ENCODE measurements at places on chromosomes 6 and 20. TPM values are rescaled to one million over a fixed set of nuclear protein-coding genes. Genes with fewer than 3 reads are reported as not detected.

Gene AARS2
- 21.8 TPM for polyA plus RNA-seq

Gene RSPO3
- 31.1 TPM for polyA plus RNA-seq

Gene JPH2
- 0.98 TPM for polyA plus RNA-seq

Gene FRS3
- 6.1 TPM for polyA plus RNA-seq

Gene DDO
- 0.60 TPM for polyA plus RNA-seq

Gene FOXQ1
- polyA plus RNA-seq: 13.0 TPM

Gene NFATC2
- polyA plus RNA-seq: 3.4 TPM

DNA sequence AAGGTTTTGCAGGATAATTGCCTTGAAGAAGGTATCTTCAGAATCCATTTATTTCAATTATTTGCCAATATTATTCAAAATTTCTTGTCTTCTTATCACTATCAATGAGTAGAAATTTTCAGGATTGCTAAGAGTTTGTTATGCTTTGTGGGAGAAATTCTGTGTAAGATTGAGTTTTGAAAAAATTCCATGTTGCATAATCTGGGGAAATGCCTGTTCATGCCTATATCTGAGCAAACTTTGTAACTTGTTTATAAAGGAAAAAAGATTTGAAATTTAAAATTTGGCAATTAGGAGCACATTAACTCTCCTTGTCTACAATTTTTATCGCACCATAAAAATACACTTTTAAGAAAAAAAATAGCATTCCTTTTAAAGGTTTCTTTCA, 39.8 kb upstream of the EDN1 start:
- DNase-seq: no peak

DNA sequence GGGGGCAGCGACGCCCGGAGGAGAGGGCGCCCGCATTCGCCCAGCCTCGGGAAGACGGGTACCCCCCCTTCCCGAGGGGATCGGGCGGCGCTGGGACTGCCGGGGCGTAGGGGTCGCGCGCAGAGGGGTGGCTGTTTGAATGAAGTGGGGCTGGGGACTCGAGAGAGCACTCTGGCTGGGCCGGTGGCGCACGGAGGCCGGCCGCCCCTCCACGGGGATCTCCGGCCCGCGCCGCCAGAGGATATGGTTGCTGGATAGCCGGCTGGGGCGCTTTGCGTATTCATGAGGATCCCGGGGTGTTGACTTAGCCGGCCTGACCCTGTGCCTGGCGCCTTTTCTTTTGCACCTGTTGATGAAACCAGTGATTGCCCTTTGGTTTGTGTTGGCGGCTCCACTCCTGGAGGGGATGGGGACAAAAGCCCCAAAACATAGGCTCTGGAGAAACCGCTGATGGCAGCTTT, 469 bp downstream of the SYNJ2 start:
- DNase-seq: no peak

DNA sequence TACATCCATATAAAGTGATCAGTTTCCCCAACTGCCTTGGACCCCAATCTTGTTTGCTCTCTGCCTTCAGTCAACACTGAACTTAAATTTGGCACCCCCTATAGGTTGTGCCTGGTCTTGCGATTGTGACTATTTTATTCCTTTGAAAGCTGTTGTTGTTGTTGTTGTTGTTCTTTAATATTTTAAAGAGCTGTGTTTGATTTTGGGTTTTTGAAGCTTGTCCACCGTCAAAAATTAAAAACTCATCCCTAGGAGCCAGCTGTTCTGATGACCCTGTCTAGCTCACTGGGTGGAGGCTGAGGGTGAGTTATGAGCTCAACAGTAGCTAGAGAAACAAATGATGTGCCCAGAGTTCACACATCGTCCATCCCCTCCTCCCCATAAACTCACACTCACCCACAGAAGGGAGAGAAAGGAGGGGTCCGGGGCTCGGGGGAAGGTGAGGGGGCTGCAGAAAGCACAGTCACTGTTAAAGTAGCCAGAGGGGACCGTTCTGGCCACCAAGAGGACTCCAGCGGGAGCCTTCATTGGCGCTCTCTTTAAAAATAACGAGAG, 4.0 kb downstream of the SIM1 start:
- no peak for DNase-seq

DNA sequence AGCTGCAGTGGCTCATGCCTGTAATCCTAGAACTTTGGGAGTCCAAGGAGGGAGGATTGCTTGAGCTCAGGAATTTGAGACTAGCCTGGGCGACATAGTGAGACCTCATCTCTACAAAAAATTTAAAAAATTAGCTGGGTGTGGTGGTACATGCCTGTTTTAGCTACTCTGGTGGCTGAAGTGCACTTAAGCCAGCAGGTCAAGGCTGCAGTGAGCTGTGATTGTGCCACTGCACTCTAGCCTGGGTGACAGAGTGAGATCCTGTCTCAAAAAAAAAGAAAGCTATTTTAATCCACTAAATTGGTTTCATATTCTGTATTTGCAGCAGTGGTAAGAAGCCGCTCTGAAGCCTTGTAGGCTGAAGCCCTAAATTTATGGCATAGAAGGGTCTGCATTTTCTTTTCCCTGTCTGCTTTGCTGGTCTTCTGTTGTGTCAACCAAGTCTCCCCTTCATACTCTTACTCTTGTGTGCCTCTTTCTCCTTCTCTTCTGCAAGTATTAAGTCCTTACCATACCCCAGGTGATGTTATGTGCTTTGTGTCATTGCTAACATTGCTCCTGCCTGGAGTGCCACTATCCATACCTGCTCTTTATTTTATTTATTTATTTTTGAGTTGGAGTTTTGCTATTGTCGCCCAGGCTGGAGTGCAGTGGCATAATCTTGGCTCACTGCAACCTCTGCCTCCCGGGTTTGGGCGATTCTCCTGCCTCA, 70.9 kb downstream of the MYO6 start:
- DNase-seq: no peak

DNA sequence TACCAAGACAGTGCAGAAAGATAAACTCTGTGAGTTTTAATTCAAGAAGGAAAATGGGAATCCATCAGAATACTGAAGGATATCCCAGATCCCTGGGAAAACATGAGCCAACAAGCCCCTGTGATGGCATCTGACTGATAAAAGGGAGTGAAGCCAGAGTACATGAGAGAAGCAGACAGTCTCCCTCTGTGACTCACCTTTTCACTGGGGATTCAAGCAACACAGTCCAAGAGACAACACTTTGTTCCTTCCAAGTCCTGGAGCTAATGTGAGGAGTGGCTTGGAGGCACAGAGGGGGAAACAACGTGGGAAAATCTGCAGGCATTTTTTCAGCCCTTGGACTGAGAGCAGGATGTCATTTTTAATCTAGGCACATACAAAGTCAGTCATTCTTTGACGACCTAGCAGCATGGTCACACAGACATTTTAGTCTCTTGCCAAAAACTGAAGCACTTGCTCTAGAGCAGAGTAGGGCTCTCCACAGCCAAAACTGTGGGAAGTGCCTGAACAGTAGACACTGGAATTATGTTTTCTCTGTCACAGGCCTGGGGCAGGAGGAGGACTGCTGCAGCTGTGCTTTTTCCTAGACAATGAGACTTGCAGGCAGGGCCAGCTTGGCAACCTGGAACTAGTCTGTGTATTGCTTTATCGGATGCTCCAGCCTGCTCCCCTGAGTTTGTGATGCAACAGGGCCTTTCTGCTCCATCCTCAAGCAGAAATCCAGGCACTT, 465.0 kb upstream of the GJE1 start:
- DNase-seq: no peak

GRCh38 chr20:63534831-63535651, 2.1 kb downstream of the PTK6 start:
- no peak for DNase-seq

DNA sequence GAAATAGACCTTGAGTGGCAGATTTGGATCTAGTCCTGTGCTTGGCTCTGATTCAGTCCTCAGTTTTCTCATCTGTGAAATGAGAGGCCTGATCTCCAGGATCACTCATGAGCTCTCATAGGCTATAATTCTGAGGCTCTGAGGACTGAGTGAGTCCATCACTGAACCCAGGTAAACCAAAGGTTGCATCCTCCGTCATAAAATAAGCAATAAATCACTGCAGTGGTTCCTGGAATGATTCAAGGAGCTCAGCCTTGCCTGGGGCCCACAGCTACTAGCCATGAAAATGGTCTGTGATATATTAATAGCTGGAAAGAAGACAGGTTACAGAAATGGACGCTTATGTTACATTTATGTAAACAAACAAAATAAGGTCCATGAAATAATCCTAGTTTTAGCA, 124.8 kb downstream of the MAP3K7 start:
- no peak for DNase-seq

DNA sequence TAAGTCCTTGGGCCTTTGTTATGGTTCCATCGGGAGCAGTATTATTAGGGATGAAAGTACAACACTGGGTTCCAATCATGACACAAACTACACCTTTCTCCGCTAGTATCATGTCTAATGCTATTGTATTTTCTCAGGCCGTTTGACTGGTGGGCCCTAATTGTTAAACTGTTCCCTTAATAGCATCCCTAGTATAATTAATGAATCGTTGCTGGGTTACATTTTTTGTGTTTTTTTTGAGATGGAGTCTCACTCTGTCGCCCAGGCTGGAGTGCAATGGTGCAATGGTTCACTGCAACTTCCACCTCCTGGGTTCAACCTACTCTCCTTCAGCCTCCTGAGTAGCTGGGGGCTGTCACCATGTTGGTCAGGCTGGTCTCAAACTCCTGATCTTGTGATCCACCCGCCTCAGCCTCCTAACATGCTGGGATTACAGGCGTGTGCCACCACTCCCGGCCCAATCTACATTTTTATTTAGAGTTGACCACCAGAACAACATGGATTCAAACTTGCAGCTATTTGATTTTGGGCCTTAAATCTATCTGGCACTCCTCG, 4.1 kb upstream of the ZNFX1 start:
- no peak for DNase-seq

- DNase-seq: no peak
Measured at GRCh38 chr20:30937790-30938189, 319.7 kb upstream of the DEFB115 start.

- DNase-seq: no peak
Measured at GRCh38 chr6:154996841-154997311, 1.8 kb downstream of the TIAM2 start.

- no peak for DNase-seq
Measured at GRCh38 chr6:17858584-17858983, 128.9 kb downstream of the KIF13A start.

GRCh38 chr6:108211671-108212070, 45.8 kb downstream of the NR2E1 start:
- no peak for DNase-seq

- DNase-seq: no peak
Measured at GRCh38 chr20:35917077-35917476, 37.2 kb downstream of the SCAND1 start.

- DNase-seq: no peak
Measured at GRCh38 chr6:5776706-5777390, 229.9 kb downstream of the NRN1 start.

GRCh38 chr20:58638467-58639181, 12.5 kb upstream of the STX16 start:
- no peak for DNase-seq

- DNase-seq: no peak
Measured at GRCh38 chr6:42960243-42961019, at the start of gene GNMT. Gene GNMT (plus strand): TSS chr6:42960754. CDS start chr6:42960768, 14 bp downstream.

DNA sequence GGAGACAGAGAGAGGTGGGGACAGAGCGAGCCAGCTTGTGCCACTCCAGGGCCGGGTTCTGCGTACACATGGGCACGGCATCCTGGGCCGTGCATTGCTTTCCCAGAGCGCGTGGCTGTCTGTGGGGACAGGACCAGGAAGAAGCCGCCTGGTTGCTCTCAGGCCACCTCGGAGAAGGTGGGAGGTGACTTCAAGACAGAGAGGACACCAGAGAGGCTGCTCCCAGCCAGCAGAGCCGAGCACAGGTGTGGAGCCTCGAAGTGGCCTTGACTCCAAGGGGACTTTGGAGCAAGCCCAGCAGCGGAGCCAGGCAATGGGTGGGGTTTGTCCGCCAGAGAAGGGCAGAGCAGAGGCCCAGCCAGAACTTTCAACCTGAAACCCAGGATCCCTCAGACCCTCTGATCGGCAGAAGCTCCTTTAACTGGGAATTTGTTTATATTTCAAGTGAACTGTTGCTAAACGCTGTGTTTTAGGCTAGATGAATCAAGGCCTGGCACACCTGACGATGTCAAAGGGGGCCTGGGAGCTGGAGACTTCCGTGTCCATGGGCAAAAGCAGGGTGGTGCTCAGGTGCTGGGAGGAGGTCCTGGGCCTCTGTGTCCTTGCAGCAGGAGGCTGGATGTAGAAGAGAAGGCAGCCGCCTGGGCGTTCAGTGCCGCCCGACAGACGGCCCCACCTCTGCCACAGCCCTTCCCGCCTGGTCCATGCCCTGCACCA, 262.1 kb downstream of the DLL1 start:
- no peak for DNase-seq

DNA sequence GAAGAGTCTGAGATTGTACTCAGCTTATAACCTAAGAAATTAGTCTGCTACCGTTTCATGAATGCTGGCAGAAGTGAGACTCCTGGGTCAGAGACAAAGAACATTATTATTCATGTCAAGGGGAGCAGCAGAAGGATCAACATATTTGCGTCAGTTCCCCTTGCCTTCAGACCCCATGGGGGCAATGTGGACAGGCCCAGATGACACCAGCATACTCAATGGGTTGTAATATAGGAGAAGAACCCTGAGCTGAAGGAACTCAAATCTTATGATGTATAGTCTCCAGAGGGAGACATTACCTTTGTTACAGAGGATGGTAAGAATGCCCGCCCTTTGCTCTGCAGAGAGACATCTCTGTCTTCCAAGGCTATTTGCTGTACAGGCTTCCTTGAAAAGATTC, 384.4 kb downstream of the EPM2A start:
- DNase-seq: no peak

GRCh38 chr6:67683960-67684359, 951.1 kb upstream of the ADGRB3 start:
- DNase-seq: no peak

DNA sequence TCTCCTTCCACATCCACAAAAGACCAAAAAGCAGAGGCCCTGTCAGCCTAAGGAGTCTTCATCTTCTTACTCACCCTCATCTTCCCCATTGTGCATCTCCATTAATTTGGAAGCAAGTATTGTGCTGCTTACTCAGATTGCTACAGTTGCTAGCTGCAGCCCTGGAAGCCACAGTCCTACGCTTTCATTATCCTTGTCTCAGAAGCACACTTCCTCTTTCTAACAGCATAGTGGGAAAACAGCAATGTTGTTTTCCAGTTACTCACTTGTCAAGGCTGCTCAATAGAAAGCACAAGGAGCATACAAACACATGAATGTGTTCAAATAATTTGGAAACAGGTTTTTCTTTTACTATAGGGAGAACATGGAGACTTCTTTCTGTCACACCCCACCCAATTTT, 76.6 kb upstream of the RBM24 start:
- no peak for DNase-seq

DNA sequence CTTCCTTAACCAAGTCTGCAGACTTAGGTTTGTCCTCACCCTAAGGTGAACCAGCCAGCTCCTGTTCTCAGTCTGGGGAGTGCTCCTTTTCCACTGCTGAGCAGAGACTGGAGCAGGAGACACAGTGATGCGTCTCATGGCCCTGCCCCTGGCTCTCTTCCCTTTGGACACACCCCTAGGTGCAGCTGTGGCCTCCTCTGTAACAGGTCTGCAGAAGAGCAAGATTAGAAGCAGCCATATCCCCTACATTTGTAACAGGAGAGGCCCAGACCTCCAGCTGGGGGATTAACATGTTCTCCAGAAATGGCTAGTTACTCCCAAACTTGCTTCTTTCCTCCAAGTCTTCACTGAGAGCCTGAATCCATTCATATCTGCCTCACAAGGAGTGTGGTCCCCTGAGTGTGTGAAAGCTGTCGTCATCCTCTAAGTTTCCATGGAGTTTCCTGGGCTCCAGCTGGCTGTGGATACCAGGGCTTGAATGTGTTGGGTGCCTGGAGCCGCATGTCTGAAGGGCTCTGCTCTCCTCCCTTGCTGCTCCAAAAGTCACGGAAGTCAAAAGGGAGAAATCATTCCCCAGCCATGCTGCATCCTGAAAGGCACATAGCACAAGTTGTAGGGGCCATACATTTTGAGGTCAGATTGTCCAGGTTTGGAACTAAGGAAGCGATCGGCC, 57.7 kb downstream of the PPP1R14C start:
- no peak for DNase-seq

All from left renal pelvis (tissue), 4 donors.